Muscle of leg (tissue), 16 donors: ENCODE measurements at places on chromosomes 12 and 14.

GRCh38 chr12:80936642-80937390, 918 bp downstream of the LIN7A start:
- peak; percentile 56 for DNase-seq

GRCh38 chr12:59657266-59657665, 61.4 kb downstream of the SLC16A7 start:
- no peak for DNase-seq

DNA sequence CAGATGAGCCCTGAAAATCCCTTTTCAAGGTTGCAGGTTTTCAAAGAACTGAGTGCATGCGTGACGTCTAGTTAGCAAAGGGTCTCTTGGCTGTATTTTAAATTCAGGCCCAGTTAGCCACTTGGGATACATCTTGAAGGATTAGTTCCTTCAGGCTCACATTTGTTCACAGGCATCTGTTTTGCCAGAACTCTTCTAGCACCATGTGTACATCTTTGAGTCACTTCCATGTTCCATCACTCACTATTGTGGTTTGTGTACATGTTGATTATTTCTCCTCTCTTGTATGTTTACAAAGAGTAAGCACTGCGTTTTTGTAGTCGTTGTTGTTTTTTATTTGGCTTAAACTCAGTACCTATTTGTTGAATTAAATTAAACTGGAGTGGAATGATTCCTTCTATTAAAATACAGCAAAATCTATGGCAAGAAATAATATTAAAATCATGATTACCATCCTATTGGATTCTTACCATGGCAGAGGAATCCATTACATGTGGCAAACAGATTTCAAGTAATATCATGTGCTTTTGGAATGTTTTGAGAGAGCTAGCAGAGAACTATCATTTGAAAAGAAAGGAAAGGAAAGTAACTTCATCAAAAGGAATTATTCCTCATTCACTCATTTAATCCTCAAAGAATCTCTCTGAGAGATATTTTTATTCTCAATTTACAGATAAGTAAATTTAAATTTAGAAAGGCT, 438.9 kb upstream of the FAR2 start:
- no peak for DNase-seq

GRCh38 chr12:54161481-54162437, 27.0 kb downstream of the SMUG1 start:
- no peak for DNase-seq

GRCh38 chr12:122078141-122079032, at the start of gene MLXIP:
MLXIP (plus strand) TSS chr12:122078756; CDS start chr12:122078854, 98 bp downstream.
- peak; percentile 98 for DNase-seq

GRCh38 chr14:47278233-47278842, 397.1 kb downstream of the MDGA2 start:
- DNase-seq, result peak; percentile 37

GRCh38 chr14:95038521-95039250, 118.6 kb downstream of the DICER1 start:
- DNase-seq, result no peak

GRCh38 chr12:68391937-68392336, 59.8 kb upstream of the MDM1 start:
- no peak for DNase-seq

- peak; percentile 53 for DNase-seq
Observed at GRCh38 chr12:108667349-108667748, 33.7 kb upstream of the SELPLG start.

DNA sequence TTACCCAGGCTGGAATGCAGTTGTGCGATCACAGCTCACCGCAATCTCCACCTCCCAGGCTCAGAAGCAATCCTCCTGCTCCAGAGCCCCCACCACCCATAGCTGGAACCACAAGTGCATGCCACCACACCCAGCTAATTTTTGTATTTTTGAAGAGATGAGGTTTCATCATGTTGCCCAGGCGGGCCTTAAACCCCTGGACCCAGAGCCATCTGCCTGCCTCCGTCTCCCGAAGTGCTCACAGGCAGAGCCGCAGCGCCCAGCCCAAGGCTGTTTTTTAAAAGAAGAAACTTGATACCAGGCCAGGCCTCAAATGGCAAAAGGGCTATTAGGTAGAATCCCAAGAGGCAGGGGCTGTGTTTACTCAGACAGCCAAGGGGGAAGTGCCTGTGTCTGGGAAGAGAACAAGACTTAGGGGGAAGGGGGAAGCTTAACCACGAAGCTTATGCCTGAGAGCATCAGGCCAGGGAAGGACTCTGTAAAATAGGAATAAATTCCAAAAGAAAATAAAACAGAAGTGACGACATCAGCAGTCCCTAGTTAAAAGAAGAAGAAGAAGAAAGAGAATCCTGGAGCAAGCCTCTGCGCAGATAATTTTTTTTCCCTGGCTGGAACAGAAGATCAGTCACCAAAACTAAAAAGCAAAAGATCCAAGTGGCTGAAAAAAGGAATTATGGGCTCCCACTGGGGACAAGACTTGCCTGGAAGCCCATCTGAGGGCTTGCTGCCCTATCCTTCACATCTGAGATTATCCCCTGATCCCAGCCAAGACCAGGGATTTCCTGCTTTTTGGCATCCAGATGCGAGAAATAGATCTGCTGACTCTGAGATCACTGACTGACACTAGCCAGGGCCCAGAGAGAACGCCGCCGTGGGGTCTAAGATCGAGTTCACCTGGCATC, 170.5 kb downstream of the NDUFA12 start:
- peak; percentile 75 for DNase-seq

DNA sequence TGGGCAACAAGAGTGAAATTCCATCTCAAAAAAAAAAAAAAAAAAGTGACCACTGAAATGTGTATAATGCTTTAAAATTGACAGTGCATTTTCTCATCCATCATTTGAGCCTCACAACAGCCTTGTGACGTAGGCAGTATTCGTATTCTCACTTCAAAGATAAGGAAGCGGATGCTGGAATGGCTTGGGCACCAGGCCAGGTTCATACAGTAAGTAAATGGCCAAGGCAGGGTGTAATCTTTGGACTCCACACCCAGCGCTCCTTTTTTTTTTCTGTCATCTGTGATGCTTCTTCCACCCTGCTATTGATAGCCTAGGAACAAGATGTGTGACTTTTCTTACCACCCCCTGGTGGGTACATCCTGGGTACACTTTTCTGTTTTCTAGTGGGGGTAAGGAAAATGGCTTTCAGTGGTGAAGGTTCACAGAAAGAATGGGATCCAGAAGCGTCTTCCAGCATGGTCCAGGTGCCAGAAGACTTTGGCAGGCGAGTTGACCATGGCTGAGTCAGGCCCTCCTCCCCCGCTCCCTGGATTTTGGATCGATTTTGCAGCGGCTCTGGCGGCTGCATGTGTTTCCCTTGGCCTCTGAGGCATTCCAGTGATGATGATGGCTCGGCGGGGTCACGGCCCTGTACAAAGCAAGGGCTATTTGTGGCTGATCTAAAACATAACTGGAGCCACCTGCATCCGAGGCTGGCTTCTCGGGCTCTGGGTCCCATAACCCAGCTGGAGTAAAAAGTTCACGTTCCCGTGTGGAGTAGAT, 110.6 kb downstream of the CACNA1C start:
- DNase-seq, result peak; percentile 98

DNA sequence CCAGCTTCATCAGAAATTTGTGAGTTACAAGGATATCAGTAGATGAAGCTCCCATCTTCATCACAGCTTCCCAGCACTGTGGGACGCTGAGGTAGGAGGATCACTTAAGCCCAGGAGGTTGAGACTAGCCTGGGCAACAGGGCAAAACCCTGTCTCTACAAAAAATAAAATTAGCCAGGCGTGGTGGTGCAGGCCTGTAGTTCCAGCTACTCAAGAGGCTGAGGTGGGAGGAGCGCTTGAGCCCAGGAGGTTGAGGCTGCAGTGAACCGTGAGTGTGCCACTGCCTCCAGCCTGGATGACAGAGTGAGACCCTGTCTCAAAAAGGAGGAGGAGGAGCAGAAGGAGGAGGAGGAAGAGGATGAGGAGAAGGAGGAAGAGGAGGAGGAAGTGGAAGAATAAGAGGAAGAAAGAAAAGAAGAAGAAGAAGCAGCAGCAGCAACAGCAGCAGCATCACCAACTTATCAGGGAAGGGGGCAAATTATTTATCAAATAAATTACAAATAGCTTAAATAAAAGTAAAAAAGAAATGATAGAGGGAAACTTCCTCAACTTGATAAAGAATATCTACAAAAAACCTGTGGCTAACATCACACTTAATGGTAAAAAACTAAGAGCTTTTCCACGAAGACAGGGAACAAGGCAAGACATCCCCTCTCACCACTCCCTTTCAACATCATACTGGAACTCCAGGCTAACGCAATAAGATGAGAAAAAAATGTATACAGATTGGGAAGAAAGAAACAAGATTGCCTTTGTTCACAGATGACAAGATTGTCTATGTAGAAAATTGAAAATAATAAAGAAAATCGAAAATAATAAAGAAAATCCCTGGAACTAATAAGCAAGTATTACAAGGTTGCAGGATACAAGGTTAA, 69.6 kb downstream of the NINJ2 start:
- no peak for DNase-seq

DNA sequence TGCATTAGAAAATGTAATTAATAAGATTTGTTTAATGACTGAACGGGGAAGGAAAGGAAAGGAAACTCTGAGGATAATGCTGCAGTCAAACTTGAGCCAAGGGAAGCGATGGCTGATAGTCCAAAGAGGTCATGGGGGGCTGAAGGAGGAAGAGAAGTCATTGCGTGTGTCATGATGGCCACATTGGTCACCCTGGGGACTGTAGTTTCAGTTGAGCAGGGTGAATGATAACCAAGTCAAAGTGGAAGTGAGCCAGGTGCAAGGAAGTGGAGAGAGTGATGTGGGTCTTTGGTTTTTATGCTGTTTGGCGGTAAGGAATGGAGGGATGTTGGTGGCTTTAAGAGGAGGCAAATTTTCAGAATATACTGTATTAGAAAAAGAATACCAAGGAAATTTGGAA, 21.6 kb downstream of the C12orf75 start:
- DNase-seq, result no peak

DNA sequence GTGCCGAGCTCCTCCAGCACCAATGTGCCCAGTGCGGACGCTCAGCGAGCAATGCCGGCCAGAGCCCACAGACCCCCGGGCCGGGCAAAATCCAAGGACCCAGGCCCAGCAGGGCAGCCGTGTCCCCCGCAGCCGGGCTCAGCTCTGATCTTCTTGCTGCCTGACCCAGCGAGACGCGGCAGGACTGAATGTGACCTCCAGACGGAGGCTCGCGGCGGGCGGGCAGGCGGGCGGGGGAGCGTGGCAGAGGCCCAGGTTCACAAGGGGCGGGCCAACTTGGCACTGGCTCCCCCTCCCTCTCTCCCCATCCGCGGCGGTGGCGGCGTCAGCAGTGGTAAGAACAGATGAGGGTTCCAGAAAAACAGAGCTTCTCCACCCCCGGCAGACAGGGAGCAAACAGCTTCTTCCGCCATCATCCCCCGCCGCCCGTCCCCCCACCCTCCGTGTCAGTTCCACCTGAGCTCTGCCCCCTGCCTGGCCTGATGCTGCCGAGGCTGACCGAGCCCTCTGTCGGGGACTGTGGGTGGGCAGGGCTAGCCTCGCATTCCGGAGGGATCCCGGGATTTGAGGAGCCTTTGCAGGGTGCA, 94.3 kb downstream of the RFLNA start:
- peak; percentile 87 for DNase-seq

DNA sequence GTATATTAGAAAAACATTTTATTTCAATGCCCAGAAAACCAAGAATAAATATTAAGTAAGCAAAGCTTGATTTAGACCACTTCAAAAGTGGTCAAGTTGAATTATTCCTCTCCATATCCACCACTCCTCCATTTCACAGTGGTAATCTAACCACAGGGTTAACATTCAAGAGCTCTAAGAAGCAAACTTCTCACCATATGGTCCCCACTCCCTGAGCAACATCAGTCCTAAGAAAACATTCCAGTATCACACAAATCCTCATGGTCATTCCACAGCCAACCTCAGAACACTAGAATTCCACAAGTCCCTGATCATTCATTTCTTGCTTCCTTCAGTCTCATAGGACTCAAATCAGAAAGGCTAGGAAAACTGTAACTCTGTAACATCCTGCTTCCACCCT, 47.9 kb downstream of the ST8SIA1 start:
- DNase-seq, result peak; percentile 32

- DNase-seq, result no peak
Observed at GRCh38 chr12:94415066-94415465, 44.6 kb downstream of the CEP83 start.

- no peak for DNase-seq
Observed at GRCh38 chr12:5870183-5870582, 74.9 kb downstream of the ANO2 start.

DNA sequence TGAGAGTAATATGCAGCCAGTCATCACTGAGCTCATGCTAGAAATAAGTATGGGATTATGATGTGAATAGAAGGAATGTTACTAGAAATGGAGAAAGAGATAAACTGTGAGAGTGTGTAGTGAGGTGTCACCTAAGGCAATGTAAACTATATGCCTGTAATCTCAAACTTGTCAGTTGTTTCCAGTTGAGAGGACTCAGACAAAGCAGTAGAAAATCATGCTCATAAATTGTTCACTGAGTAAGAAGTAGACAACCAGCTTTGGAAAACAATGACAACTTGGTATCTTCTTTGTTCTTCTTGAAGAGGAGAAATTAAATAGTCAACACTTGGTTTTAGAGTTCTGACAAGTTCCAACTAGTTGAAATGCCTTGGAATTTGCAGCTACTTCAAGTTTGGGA, 148.5 kb upstream of the OR4E1 start:
- DNase-seq, result no peak

DNA sequence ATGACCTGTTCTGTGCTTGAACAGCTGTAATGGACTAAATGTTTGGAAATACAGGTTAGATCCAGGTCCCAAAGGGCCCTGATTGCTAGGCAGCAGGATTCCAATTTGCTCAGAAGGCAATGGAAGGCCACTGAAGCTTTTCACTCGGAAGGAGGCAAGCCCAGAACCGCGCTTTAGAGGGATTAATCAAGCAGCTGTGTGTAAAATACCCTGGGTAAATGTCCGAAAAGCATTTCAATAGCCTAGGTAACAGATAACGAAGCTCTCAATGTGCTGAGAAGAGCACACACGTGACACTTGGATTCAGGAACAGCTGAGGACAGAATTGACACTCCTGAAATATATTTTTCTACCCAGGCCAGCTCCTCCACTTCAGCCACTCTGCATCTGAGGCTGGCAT, 436.1 kb downstream of the TMEM132D start:
- no peak for DNase-seq

DNA sequence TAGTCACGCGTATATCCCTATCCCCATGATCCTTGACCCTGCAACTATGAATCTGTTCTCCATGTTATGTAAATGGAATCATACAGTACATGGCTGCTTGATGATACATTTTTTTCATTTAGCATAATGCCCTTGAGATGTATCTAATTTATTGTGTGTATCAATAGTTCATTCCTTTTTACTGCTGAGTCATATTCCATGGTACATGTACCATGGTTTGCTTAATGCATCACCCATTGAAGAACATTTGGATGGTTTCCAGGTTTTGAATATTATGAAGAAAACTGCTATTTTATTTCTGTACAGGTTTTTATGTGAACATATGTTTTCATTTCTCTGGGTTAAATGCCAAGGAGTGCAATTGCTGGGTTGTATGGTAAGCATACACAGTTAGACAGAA, 4.0 kb upstream of the RNASE10 start:
- DNase-seq, result no peak

GRCh38 chr12:130847112-130847511, 8.1 kb upstream of the STX2 start:
- DNase-seq, result no peak

- DNase-seq, result peak; percentile 21
Observed at GRCh38 chr14:48747561-48748089, 838.6 kb downstream of the RPS29 start.
